Nucleus accumbens (tissue), 56 donors: ENCODE measurements at places on chromosomes 3 and 15.

GRCh38 chr15:69126054-69126469 lies 34.4 kb upstream of the GLCE start:
- no peak for DNase-seq

- DNase-seq: no peak
Observed at GRCh38 chr3:100992231-100993012, 799 bp downstream of the ABI3BP start.

DNA sequence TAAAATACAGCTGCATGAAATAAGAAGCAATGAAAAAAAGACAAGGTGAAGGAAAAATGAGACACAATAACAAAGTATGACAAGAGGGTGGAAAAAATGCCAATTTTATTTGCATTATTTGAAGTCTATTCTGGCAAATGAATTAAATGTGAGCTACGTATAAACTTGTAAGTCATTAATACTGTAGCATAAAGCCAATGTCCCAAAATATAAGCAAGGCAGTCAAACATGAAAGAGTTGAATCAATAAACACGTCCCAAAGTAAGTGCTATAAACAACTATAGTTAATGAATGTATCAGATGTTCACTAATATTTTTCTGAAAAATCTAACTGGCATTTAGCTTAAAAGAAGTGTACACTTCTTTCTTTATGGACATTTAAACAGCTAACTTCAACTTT lies 481.9 kb downstream of the ROBO1 start:
- no peak for DNase-seq

DNA sequence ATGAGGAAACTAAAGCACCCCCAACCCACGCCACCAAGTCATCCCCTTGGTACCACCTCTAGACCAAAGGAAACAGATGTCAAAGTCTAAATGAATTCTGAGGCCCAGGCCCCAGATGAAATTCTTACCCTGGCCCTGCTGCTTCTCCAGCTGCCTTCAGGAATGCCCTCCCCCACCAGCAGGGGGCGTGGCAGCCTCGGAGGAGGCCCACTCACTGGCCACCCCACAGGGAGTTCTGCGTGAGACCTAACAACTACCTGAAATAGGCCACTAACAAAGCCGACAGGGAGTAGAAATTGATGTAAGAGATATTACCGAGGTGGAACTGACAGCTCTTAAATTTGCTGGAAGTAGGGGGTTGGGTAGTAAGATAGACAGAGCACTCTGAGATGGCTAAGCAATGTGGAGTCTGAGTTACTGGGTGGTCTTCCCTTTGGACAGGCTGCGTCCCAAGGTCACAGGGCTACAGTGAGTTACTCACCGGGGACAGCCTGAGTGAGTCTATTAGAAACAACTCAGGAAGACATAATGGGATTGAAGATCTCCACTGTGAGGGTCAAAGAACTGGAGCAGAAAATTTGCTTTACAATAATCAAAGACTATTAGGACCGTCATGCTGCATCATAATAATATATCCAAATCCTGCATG lies 240.7 kb downstream of the SHOX2 start:
- no peak for DNase-seq

GRCh38 chr3:146065573-146066006 lies 95.4 kb downstream of the PLOD2 start:
- no peak for DNase-seq

- DNase-seq: no peak
Observed at GRCh38 chr3:108117241-108117775, 26.5 kb upstream of the CD47 start.

DNA sequence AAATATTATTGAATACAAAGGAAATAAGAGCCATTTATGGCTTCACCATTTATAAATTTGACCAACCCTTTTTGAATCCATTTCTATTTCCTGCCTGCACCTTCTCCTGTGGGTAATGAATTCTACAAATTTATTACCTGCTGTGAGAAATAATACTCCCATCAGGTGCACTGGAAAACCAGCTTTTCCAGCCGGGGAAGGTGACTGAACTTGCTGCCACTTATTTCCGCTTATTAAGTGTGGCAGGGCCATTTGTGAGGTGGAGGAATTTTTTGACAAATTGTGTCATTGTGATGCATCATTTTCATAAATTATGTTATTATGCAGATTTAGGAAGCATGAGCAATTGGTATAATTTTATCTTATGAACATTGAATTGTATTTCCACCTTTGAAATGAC lies 151.1 kb downstream of the SQOR start:
- DNase-seq: no peak

DNA sequence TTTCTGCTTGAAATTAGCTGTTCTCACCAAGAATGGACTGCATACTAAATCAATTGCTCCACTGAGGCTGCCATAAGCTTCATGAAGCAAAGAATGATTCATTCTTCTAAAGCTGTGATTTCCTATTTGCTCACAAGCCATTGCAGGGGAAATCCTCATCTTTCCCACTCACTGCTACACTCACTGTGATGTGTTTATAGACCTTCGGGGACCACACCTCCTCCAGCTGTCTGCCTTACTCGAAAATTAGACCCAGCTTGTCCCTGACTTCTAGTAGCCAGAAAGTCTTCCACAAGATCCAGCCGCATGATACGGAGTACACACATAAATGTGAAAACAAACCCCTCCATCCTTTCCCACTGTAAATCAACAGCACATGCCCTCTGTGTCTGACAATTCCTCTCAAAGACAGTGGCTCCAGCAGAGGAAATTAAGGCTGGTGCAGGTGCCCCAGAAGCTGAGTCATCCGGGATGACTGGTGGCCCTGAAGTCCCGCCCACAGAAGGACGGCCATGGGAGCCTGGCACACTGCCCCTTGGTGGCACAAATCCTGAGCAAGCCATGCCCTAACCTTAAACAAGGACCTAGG lies 172.0 kb downstream of the STT3B start:
- DNase-seq: no peak

GRCh38 chr15:77025941-77026411 lies 31.1 kb downstream of the PSTPIP1 start:
- DNase-seq: no peak

DNA sequence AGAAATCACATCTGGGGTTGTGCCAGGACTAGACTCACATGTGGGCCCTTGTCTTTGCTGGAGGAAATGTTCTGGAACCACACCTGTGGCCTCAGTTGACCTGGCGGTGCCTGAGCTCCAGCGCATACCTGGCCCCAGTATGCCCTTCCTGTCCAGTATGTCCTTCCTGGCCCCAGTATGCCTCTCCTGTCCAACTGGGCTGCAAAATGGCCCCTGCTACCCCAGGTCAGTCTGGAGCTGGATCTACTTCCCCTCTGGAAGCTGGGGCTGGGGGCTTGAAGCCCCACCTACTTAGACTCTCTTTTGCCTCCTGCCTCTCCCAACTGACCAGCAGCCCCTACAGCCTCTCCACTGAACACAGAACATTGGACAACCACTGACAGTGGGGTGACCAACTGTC lies 15.3 kb downstream of the RASGRF1 start:
- DNase-seq: no peak

DNA sequence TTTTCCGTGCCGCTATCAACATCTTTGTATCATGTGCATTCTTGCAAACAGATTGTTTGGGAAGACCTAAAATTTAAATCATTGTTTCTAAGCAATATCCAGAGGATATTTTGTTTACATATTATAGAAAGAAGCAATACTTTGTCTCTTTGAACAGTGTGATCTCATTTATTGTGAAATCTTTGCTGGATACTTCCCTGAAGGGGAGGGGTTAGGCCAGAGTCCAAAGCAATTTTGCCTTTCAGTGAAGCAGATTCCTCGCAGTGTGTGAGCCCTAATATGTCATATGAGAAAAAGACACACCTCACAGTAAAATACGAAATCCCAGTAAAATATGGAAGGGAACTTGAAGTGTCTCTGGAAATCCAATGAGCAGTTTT lies 158.7 kb upstream of the SLCO3A1 start:
- DNase-seq: no peak

- DNase-seq: no peak
Observed at GRCh38 chr3:113516115-113516505, 1.2 kb upstream of the SPICE1 start.

DNA sequence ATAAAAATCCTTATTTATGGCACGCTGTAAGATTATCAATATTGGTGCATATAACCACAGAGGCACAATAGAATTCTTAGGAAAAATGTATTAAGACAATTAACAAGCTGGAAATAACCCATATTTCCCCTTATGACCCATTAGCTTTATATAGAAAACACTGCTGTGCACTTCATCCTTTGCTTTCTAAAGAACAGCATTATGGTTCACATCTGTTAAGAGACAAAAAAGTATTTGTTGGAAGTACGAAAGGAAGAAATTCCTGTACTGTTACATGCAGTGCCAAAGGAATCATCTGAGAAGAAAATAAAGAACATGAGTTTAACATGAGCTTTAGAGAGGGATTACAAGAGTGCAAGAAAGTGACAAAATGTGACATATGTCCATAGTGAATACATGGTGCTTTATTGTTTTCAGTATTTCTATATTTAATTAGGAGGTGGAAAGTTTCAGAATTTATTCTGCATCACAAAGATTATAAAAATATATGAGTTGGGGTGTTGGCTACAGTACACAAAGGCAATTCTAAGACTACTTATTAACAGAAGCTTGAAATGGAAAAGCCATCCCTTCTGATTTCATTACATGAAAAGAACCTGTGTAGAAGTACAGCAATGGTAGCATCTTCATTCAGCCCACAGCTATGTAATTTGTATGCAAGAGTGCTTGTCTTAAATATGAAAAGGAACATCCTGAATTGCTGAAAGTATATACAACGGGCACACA lies 6.8 kb downstream of the UBE3A start:
- no peak for DNase-seq

GRCh38 chr15:76327191-76328105 lies 9.1 kb upstream of the ISL2 start:
- no peak for DNase-seq

DNA sequence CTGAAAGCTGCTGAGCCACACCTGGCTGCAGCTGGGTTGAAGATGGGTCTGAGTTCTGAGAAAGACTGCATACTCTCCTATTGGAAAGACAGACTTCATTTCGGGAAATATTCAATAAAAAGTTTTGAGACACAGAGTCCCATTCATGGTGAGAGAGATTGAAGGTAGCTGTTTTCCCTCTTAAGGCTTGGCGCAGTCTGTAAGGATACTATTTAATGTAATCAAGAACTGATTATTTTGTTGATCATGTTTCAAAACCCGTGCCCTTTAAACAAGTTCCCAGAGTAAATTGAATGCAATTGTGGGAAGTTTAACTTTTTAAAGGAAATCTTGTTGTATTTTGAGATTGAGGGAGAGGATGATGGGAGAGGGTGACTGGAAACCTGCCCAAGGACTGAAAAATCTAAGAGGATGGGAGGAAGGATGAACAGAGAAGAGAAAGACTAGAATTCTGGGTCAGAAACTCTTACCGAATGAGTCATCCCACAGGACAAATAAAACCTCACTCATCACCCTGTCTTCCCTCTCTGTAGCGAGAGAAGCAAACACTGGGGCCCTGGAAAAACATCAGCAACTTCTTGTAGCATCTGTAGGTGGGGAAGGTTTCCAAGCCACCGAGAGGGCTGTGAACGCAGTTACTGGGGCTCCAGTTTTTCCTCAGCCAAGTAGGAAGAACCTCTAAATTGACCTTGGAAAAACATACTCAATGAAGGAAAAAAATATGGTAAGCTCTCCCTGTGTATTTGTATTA lies 193.2 kb upstream of the TPRG1 start:
- no peak for DNase-seq

DNA sequence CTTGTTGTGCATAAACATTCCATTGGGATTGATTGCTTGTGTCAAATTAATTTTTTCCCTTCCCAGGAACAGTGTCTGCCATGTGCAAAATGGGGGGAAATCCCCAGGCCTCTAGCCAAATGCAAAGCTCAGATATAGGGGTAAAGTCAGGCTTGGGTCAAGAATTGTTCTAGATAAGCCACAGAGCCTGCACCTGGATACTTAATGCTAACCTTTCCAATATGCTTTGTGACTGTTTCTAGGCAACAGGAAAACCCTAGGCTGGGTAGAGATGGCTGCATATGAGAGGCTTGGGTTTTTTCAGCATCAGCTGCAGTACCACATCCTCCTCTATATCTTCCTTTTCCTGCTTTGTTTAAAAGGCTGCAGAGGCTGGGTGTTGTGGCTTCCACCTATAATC lies 61.9 kb upstream of the ROPN1 start:
- no peak for DNase-seq
